H9 (cell line): ENCODE measurements at places on chromosomes 5 and 9.

DNA sequence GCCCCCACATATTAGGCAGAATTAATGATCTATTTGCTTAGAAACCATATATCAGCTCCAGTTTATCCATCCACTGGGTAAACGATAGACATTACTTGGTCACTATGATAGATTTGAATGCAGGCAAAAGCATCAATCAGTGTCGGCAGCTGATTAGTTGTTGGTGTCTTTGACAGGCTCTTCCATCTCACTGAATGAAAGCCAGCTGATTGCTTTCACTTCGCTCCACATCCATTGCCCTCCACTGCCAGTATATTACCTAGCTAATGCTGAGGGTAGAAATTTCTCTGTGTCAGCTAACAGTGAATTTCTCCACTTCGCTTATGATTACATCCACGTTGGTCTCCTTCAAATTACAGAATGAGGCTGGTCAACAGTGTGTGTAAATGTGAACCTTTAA lies 821.3 kb upstream of the TYRP1 start:
- no peak for DNase-seq

GRCh38 chr9:25519286-25519685 lies 159.0 kb downstream of the TUSC1 start:
- no peak for DNase-seq

GRCh38 chr5:172876578-172876977 lies 42.5 kb downstream of the ERGIC1 start:
- DNase-seq: no peak

GRCh38 chr5:61755726-61756222 lies 423.7 kb downstream of the ZSWIM6 start:
- DNase-seq: no peak

- DNase-seq: no peak
Measured at GRCh38 chr5:3741374-3741770, 145.7 kb downstream of the IRX1 start.
